ENCODE measurements at places on chromosomes 2 and 18.
A peak's percentile ranks its signal among the peaks of the same experiment; 100 is the strongest.

DNA sequence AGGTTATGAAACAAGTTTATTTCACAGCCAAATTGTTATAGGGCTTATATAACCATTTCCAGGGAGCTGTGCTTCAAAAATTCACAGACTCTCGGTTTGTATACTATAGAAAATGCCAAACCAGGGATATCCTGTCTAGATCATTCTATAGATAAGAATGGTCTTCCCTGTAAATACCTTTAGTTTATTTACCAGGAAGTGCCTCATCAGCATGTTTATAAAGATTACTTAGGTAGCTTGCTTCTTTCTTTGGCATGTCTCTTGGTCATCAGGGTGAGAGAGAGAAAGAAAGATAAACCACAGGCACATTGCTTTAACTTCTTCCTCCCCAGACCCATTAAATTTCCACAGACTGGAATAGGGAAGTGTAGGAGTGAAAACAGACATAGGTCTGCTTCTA, 439.4 kb downstream of the SPAG16 start:
- DNase-seq, result no peak

DNA sequence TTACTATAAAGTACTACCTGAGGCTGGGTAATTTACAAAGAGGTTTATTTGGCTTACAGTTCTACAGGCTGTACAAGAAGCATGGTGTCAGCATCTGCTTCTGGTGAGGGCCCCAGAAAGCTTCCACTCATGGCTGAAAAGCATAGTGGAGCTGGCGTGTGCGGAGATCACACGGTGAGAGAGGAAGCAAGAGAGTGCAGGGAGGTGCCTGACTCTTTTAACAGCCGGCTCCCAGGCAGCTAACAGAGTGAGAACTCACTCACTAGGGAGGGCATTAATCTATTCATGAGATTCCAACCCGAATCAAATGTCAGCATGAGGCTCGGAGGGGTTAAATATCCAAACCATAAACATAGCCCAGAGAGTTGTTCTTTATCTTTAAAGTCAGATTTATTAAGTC, 117.3 kb downstream of the LDLRAD4 start:
- no peak for DNase-seq

DNA sequence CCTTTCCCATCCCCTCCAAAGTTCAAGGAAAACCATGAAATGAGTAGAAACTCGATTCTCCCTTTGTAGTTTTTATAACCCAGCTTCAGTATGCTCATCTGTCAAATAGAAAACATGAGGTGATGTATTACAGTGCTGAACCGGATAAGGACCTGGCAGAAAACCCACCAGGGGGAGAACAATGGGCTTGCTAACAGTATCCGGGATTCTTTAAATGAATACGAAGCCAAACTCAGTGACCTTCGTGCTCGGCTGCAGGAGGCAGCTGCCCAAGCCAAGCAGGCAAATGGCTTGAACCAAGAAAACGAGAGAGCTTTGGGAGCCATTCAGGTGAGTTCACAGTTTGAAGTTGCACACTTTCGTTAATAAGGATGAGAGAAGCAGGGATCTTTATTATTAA, 113.6 kb upstream of the TTC39C start:
- DNase-seq, result no peak

- peak; percentile 18 for DNase-seq
Measured at GRCh38 chr2:11343650-11344341, 640 bp downstream of the ROCK2 start.

DNA sequence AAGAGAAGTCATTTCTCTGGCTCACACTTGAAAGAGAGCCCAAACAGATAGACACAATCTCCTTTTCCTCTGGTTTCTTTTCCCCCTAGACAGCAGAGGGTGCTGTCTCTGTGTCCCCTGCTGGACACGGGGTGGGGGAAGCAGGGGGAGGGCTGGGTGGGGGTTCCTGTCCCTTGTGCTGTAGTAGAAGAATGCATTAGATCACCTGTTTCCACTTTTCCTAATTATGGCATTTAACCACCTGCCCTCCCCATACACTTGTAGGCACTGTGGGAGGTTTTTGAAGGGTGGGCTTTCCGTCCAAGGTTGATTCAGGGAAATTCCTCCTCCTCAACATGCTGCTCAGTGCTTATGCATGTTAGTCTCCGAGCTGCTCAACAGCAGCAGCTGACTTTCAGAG, 206.2 kb upstream of the EPAS1 start:
- DNase-seq, result no peak

- no peak for DNase-seq
Measured at GRCh38 chr2:126932529-126932928, 33.8 kb downstream of the TEX51 start.

DNA sequence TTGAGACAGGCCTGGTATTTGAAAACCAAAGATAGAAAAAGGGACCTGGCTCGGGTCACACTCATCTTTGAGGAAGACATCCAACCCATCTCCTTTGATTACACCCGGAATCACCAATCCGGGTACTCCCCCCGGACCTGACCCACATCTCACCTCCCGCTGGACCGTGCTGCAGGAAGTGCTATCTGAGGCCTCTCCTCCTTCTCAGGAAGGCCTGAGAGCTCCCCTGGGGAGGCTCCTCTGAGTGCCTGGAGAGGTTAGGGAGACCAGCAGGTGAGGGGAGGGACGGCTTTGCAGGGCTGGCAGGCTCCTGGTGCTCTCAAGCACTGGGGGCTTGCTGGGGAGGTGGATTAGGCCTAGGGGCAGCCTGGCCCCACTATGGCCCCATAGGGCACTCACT, 170.9 kb downstream of the ACKR3 start:
- no peak for DNase-seq

DNA sequence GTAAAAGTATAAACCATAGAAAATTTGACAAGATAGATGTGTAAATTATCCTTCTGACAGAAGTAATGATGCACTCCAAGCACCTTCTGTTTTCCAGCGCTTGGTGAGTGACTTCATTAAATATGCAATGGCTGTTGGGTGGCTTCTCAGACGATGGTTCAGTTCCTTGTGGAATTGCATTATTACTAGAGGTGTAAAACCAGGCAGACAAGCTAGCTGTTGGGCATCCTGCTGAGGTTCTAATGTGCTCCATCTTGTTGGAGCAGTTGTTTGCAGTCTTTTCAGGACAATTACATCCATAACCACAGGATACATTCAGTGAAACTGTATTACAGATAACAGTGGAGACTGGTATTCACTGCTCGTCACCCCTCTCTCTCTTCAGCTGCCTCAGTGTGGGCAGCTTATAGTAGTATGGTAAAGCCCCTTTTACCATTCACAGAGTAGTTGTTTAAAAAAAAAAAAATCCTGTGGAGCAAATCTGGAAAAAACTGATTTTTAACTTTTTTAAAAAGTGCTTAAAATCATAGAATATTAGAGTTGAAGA, 143.5 kb downstream of the AGPS start:
- DNase-seq, result no peak

GRCh38 chr2:232839411-232840079, 30.5 kb upstream of the SNORC start:
- no peak for DNase-seq

DNA sequence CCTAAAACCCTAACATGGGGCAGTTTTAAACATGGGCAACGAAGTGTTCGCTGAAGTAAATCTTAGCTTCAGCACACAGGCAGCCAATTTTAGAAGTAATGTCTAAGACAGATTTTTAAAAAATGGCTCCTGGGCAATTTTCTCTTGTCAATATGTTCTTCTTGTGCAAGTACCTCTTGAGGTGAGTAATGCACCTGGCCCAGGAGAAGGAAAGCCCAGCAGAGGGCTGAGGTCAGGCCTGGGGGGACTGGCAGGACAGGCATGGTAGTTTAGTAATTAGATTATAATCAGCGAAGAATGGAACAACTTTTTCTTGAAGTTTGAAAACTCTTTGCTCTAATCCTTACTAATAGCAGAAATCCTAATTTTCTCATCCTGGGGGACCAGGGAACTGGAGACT, 77.6 kb downstream of the SPRED2 start:
- no peak for DNase-seq

DNA sequence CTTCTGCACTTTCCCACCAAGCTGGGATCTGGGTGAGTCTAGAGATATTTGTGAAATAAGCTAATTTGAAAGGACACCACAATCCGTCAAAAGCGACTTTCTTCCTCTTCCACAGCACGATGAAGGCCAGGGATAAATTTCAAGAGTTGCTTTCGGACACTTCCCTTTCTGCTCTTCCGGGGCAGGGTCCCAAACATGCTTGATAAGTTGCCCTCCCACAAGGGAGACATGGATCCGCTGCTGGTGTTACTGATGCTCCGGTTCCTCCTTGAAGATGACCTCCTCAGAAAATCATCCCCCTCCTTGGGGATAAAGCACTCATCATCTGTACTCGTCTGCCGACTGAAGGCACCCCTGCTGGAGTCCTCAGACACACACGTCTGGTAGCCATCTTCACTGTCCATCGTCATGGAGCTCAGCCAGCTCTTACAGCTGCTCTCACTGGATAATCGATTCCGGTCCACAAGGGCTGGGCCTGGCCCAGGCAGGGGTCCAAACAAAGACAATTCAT, 28.2 kb downstream of the CYTIP start:
- DNase-seq, result no peak

DNA sequence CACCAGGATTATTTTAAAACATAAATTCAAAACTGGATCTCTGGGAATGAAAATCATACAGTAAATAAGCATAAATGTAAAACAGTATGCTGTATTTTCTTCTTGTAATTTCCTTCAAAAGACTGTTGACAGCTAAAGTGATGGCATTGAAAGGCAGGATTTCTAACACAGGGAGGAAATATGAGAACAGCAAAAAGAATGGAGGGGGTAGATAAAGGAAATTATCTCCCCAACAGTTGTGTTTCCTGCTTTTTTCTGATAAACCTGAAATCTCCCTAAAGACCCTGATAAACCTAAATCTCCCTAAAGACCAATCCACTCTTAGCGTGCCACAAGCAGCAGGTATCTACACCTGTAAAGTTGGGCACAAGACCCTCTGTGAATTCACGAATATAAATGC, 50.8 kb downstream of the PIAS2 start:
- no peak for DNase-seq

DNA sequence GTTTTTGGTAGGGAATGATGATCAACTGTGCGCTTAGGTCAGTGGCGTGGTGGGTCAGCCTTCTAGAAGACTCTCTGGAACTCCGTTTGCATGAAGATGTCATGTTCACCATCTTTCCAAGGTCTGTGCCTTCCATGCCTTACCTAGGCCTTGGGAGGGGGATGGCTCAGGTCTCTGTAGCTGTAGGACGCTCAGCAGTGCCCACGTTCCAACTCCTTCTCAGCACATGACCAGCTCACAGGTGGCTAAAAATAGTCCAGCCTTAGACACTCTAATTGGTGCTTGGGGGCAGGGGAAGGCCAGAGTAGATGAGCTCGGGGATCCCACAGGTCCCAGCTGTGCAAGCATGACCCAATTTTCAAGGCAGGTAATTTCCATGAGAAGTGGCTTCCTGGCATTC, 42.3 kb upstream of the TEX51 start:
- no peak for DNase-seq

DNA sequence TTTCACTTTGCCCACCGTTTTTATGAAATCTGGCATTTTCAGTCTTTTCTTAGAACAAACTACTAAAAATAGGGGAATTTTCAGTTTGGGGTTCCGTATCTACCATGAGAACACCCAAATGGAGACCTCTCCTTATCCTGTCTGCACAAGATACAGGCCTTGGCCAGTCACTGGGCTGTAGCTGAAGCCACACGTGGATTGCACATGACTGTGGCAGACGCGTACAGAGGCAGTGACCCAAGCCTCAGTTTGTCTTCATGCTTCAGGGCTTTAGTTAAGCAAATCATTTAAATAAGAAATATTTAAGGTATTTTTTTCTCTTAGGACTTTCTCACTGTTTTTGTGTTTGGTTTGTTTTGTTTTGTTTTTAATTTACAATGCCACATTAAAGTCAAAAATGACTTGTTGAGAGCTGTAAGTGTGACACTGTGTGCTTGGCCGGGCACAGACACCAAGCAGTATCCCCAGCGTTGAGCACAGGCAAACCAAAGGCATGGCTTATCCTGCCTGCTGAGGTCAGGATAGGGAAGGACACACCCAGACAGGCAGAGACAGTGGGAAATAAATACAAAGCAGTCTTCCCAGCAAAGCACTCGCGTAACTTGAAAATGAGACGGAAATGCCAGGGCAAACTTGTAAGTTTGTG, 53.3 kb downstream of the TRAPPC12 start:
- DNase-seq, result no peak

- DNase-seq, result no peak
Measured at GRCh38 chr2:210635257-210635656, 78.9 kb downstream of the CPS1 start.

DNA sequence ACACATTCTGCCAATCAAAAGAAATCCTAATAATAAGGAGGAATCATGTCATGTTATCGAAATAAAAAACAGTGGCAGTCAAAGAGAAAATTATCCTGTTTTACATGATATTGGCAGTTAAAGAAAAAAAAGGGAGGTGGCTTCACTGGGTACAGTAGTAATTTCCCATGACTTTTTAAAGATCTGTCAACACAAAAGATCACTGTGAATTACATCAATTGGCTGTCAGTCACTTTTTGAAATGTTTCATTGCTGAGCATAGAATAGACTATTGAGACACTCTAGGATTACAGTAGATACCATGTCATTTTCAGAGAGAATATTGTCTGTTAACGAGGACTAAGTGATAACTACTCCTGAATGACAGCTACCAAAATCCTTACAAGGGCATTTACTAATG, 335.7 kb upstream of the CYP26B1 start:
- DNase-seq, result no peak

DNA sequence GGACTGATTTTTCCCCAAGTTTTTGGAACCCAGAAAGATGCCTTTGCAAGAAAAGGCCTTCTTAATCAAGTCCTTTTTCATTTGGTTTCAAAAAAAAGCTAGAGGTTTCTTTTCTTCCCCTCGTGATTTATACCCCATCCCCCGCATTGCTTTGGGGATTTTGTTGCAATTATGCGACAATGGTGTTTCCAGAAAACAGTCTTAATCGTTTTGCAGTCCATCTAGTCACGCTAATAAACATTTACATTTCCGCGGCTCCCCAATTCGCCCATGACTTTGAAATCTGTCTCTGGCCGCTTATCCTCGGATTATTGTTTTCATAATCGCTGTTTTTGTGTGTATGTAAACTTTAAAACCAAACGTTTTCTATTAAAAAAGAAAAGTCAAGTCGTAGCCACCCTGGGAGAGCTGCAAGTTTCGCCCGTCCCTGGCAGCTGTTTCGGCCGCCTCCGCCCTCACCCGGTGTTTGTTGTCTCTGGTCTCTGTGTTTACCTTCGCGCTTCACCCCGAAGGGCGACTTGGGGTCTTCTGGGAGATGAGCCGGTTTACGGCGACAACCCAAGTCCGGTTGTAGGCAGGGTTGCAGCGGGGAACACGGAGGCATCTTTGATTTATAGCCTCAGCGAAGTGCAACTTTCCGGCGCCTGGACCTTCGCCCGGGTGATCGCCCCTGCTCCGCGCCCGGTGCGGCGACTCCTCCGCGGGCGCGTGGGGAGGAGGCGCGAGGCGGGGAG, 667 bp downstream of the SP9 start:
- DNase-seq, result no peak

Measured in stimulated activated CD4-positive, alpha-beta T cell treated with anti-CD3 and anti-CD28 coated beads, Interleukin-4, amount 100 ng/mL, for 48 hours (primary cell).